HFFc6 (cell line): ENCODE measurements at places on chromosomes 16 and 17. TPM values are rescaled to one million over a fixed set of nuclear protein-coding genes. Genes with fewer than 3 reads are reported as not detected.

The NPIPB8 gene
- 0.31 TPM in 1 of 2 replicates, not detected in the other for total RNA-seq

The ABI3 gene
- total RNA-seq, result not detected in 3 replicates

The CHD9 gene
- 47.5 to 49.2 TPM (median 48.5 TPM) in 3 replicates for total RNA-seq

The EFNB3 gene
- total RNA-seq, result 0.21 and 0.28 TPM in 2 replicates

The HS3ST3A1 gene
- total RNA-seq, result 30.6 to 45.8 TPM (median 41.8 TPM) in 3 replicates

The CACNA1H gene
- 0.05 TPM in 1 of 3 replicates, not detected in the others for total RNA-seq

The KRT34 gene
- total RNA-seq, result 63.1 to 244 TPM (median 170 TPM) in 3 replicates

The KRTAP16-1 gene
- total RNA-seq, result not detected in 3 replicates

The ZG16 gene
- not detected in 3 replicates for total RNA-seq

The TMIGD1 gene
- total RNA-seq, result not detected in 3 replicates

The CNEP1R1 gene
- total RNA-seq, result 22.9 to 26.6 TPM (median 23.0 TPM) in 3 replicates

The EPX gene
- not detected in 3 replicates for total RNA-seq

The PRSS33 gene
- not detected in 3 replicates for total RNA-seq

The DNAAF8 gene
- total RNA-seq, result 1.5 to 2.9 TPM (median 2.2 TPM) in 3 replicates

The ERN1 gene
- 6.8 and 10.3 TPM in 2 replicates for total RNA-seq

The HBQ1 gene
- 0.48 to 0.49 TPM in 2 of 3 replicates, not detected in the other for total RNA-seq

The FAM20A gene
- total RNA-seq, result not detected in 3 replicates
